Kidney (tissue), 22 donors: ENCODE measurements at places on chromosomes 13 and 19. TPM values are rescaled to one million over a fixed set of nuclear protein-coding genes. Genes with fewer than 3 reads are reported as not detected.

ISOC2 gene
- 326 TPM for polyA plus RNA-seq

DNA sequence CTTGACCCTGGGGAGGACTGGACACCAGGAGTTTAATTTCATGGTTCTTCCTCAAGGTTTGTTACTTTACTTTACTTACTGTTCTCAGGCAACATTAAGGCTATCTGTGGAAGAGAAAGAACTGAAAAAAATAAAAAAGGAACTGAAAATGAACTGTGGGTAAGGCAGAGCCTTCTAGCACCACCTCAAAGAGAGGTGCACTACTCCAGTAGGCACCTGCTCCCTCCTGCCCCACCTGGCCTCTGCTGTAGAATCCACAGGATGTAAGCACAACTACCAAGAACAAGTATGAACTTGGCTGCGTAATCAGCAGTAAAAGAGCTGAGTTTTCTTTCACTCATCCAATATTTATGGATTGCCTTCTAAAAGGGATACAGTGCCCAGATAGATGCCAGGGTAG, 12.2 kb downstream of the ZNF112 start:
- no peak overlapping the region for H3K4me3 ChIP-seq
- H3K27ac ChIP-seq = no peak overlapping the region
- DNase-seq = no peak
- H3K27me3 ChIP-seq = no peaks in the 10 kb centered on the region
- H3K36me3 ChIP-seq = no peaks in the 10 kb centered on the region

ANGPTL4 gene
- polyA plus RNA-seq = 40.3 TPM

GRCh38 chr13:27969082-27969865, at the start of gene CDX2:
CDX2 (minus strand) TSS chr13:27969315; CDS start chr13:27969006, 309 bp downstream.
- H3K27ac ChIP-seq = no peak within 1 kb of the TSS
- H3K27me3 ChIP-seq = peaks cover 74% of the 10 kb centered on the region
- H3K36me3 ChIP-seq = no peaks in the 10 kb centered on the region
- no peak for DNase-seq
- no peak within 1 kb of the TSS for H3K4me3 ChIP-seq

GTF2F2 gene
- polyA plus RNA-seq = 17.3 TPM

SLITRK6 gene
- not detected for polyA plus RNA-seq

GRCh38 chr13:42129033-42129432, 80.6 kb downstream of the DGKH start:
- H3K36me3 ChIP-seq = no peaks in the 10 kb centered on the region
- no peak overlapping the region for H3K4me3 ChIP-seq
- no peak overlapping the region for H3K27ac ChIP-seq

DNA sequence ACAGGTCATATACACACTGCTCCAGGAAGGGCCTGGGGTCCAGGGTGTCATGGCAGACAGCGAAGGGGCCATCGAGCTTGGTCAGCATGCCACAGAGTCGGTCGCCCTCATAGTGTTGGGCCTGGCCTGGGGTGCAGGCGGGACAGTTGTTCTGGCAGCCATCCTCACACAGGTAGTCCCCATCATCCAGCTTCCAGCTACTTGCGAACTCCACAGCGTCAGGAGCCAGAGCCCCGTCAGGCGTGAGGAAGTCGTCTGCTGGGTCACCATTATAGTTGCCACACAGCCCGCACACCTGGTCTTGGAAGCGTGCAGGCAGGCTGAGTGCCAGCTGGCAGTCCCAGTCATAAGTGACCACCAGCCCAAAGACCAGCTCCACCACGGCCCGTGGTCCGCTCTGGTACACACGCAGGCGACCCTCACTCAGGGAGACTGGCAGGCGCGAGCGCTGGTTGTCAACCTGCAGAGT, 16.2 kb downstream of the FCGBP start:
- no peaks in the 10 kb centered on the region for H3K36me3 ChIP-seq
- H3K27me3 ChIP-seq = no peaks in the 10 kb centered on the region
- no peak overlapping the region for H3K4me3 ChIP-seq
- no peak for DNase-seq

- no peak overlapping the region for H3K4me3 ChIP-seq
- H3K4me1 ChIP-seq = no peaks in the 10 kb centered on the region
- no peak for DNase-seq
- H3K27ac ChIP-seq = no peak overlapping the region
- H3K36me3 ChIP-seq = no peaks in the 10 kb centered on the region
These were observed 143.5 kb downstream of the RXFP2 start for GRCh38 chr13:31882794-31883193.

GRCh38 chr19:5595745-5596144, 26.8 kb downstream of the SAFB2 start:
- H3K36me3 ChIP-seq = peaks cover 74% of the 10 kb centered on the region
- no peaks in the 10 kb centered on the region for H3K4me1 ChIP-seq
- H3K27me3 ChIP-seq = no peaks in the 10 kb centered on the region
- no peak for DNase-seq
- no peak overlapping the region for H3K27ac ChIP-seq

DNA sequence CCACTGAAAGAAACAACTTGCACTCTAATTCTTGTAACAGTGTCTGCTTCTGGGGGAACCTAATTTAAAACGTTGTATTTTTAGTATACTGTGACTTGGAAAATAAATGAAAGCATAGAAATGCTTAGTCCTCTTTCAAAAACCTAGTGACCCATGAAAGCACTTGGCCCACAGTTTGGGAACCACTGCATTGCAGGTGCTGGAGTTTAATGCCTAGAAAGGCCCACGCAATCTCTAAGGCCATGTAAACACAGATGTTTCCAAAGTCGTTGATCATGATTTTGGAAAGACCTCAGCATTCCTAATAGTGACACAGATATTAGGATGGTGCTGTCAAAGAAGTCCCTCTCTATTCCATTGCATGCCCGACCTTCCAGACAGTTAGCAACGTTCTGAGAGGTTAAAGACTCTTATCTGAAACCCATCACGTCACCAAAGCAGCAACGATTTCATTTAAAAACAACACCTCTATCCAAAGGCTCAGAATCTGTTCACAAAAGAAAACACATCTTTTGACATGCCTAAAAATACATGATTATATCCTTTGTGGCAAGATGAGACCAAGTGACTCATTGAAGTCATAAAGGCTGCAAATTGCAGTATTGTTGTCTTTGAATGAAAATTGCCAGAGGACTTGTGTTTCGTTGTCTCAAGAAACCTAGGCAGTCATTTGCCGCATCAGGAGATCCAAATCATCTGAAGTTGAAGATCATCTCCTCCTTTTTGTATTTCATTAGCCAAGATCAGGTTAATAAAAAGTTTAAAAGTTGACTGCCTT, 328.0 kb upstream of the ZNF507 start:
- DNase-seq = no peak
- no peak overlapping the region for H3K4me3 ChIP-seq
- no peaks in the 10 kb centered on the region for H3K4me1 ChIP-seq
- no peaks in the 10 kb centered on the region for H3K36me3 ChIP-seq
- no peak overlapping the region for H3K27ac ChIP-seq
- no peaks in the 10 kb centered on the region for H3K27me3 ChIP-seq

GRCh38 chr13:31022928-31023530, 90.6 kb downstream of the TEX26 start:
- H3K27ac ChIP-seq = no peak overlapping the region
- H3K36me3 ChIP-seq = no peaks in the 10 kb centered on the region
- no peaks in the 10 kb centered on the region for H3K4me1 ChIP-seq
- no peaks in the 10 kb centered on the region for H3K27me3 ChIP-seq
- DNase-seq = no peak

- H3K27ac ChIP-seq = no peak overlapping the region
- H3K4me3 ChIP-seq = no peak overlapping the region
- peak; percentile 81 for DNase-seq
- no peaks in the 10 kb centered on the region for H3K4me1 ChIP-seq
These were observed 16.4 kb upstream of the CYP2B6 start for GRCh38 chr19:40974633-40975037.

SIGLEC12 gene
- polyA plus RNA-seq = not detected

ZC3H4 gene
- polyA plus RNA-seq = 5.7 TPM

DNA sequence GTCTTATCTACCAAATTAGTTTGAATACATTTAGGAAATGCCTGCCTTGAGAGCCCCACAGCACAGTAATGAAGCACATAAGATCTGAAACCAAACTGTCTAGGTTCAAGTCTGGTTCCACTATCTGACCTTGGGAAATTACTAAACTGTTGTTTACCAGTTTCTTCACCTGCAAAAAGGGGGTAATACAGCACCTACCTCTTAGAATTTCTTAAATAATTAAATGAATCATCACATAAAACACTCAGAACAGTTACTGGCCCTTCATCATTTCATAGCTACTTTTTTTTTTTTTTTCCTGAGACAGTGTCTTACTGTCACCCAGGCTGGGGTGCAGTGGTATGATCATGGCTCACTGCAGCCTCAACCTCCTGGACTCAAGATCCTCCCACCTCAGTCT, 59.6 kb downstream of the USP12 start:
- no peak overlapping the region for H3K27ac ChIP-seq
- no peak for DNase-seq
- H3K27me3 ChIP-seq = no peaks in the 10 kb centered on the region
- H3K4me3 ChIP-seq = no peak overlapping the region

DNA sequence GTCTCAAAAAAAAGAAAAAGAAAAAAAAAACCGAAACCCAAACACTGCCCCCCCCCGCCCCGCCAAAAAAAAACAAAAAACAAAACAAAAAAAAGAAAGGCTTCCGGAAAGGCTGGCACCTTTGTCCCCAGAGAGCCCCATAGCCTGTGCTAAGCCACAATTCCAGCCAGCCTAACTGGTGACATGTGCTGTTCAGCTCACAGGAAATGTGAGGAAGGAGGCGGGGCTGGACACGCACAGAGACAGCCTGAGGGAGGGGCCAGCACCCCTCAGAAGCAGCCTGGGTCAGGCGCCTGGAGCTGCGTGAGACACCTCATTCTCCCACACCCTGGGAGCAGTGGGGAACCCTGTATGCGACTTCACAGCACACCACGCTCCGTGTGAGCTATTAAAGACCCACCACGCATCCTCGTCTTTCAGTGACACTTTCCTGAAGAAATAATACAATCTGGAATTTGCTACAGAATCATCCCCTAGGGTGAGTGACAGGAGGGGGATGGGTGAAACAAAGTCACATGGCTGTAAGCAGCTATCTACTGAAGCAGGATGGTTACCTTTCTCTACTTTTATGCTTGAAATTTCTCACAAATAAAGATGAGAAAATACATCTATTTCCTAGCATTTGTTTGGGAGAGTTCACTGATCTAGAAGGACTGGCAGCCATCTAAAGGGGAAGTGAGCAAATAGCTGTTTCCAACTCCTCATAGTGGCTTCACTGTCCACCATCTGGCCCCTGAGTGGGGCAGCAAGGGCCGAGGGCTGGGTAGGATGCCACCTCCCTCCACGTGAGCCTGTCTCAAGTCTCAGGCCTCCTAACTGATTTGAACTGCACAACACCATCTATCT, 12.3 kb upstream of the SLC35E1 start:
- peak overlapping the region; percentile 26 for H3K4me3 ChIP-seq
- no peaks in the 10 kb centered on the region for H3K36me3 ChIP-seq
- H3K27me3 ChIP-seq = no peaks in the 10 kb centered on the region

CGB3 gene
- polyA plus RNA-seq = not detected

ZNF723 gene
- polyA plus RNA-seq = not detected

GRCh38 chr13:33548069-33548468, 262.5 kb upstream of the STARD13 start:
- no peak overlapping the region for H3K4me3 ChIP-seq
- H3K27ac ChIP-seq = no peak overlapping the region
- DNase-seq = no peak
- no peaks in the 10 kb centered on the region for H3K27me3 ChIP-seq
- H3K4me1 ChIP-seq = peaks cover 7% of the 10 kb centered on the region

DNA sequence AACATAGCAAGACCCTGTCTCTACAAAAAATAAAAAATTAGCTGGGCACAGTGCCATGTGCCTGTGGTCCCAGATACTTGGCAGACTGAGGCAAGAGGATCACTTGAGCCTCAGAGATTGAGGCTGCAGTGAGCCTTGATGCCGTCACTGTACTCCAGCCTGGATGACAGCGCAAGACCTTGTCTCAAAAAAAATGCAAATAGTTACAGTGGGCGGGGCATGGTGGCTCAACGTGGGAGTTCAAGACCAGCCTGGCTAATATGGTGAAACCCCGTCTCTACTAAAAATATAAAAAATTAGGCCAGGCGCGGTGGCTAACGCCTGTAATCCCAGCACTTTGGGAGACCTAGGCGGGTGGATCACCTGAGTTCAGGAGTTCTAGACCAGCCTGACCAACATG, 8.5 kb downstream of the PGLS start:
- no peaks in the 10 kb centered on the region for H3K27me3 ChIP-seq
- H3K36me3 ChIP-seq = peaks cover 3% of the 10 kb centered on the region
- no peak overlapping the region for H3K27ac ChIP-seq
- DNase-seq = no peak

DNA sequence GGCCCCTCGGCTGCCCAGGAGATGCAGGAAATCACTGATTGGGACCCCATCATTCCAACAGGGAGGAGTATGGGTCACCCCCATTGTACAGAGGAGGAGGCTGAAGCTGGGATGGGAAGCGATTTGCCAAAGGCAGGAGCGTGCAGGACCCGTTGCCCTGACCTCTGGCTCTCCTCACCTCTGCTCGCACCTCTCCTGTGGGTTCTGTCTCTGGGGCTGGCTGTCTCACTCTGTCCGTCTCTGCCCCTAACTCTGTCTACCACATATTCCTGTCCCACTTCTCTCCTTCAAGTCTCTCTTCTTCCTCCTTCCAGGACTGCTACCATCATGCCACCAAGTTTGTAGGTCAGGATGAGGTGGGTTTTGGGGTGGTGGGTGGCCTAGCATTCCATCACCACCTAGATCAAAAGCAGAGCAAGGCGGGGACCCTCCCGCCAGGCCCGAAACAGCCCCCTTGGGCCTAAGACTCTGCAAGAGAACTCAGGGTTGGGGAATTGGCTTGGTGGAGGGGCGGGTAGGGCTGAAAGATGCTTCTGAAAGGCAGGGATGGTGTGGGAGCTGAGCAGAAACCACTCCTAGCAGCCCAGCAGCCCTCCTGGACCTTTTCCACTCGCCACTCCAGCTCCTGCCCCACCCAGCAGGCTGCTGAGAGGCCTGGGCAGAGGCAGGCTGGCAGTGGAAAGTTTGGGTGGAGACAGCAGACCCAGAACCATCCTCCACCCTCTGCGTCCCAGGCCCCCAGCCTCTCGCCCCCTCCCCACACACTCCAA, 1.0 kb upstream of the LGALS7 start:
- no peaks in the 10 kb centered on the region for H3K36me3 ChIP-seq
- H3K27me3 ChIP-seq = no peaks in the 10 kb centered on the region
- no peak overlapping the region for H3K4me3 ChIP-seq
- no peak overlapping the region for H3K27ac ChIP-seq
- no peaks in the 10 kb centered on the region for H3K4me1 ChIP-seq
- no peak for DNase-seq
